ENCODE measurements at places on chromosomes 5 and 9. TPM values are rescaled to one million over a fixed set of nuclear protein-coding genes. Genes with fewer than 3 reads are reported as not detected.

The ZNF658 gene
- total RNA-seq = 5.8 TPM

The BTNL3 gene
- not detected for total RNA-seq

The ZFP2 gene
- 1.3 TPM for total RNA-seq

The HSD17B3 gene
- total RNA-seq = not detected

The SLIT3 gene
- 112 TPM for total RNA-seq

The NR5A1 gene
- not detected for total RNA-seq

The OTP gene
- not detected for total RNA-seq

The TMEM267 gene
- 19.0 TPM for total RNA-seq
